ENCODE measurements at places on chromosomes 4 and X.

DNA sequence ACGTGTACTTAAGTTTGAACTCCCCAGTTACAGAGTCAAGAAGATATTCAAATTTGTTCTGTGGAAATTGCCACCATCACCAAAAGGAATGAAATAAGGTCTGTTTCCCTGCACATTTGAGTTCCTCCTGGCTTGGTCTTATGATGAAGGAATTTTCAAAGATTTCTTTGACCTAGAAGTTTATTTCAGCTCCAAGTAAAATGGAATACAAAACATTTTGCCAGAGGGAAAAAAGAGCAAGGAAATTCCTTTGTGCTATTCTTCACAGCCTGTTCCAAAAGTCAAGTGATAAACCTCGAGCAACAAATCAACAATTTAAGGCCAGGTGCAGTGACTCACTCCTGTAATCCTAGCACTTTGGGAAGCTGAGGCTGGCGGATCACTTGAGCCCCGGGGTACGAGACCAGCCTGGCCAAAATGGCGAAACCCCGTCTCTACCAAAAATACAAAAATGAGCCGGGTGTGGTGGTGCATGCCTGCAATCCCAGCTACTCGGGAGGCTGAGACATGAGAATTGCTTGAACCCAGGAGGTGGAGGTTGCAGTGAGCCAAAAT is 3.4 kb downstream of the NKRF start:
- DNase-seq = no peak

GRCh38 chrX:95071621-95072020 is 1397.6 kb downstream of the FAM133A start:
- no peak for DNase-seq

GRCh38 chr4:18880871-18881270 is 859.3 kb upstream of the LCORL start:
- DNase-seq = no peak

GRCh38 chr4:152334931-152335330 is 201.0 kb downstream of the FBXW7 start:
- DNase-seq = no peak

- DNase-seq = no peak
Observed at GRCh38 chr4:142452161-142452855, 393.8 kb downstream of the INPP4B start.

DNA sequence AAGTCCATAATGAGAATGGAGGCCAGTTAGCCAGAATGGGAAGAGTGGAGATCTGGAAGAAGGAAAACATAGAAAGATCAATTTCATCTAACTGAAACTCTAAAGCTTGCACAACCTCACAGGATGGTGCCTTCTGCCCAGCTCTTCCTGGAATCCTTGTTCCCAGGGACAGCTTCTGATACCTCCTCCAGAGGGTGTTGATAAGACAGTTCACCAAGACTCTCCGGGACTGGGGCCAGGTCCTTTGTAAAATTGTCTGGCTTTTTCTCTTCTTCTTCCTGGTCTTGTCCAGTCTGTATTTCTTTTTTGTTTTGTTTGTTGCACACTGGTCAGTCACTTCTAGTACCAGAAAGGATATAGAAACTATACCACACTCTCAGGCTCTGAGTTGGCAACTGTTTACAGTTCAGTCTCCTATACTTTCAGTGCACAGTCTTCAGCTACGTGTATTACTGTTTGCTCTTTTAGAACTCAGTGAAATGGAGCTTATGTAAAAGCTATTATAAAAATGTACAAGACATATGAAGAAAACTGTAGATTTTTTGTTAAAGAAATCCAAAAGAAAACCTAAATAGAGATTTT is 142.8 kb upstream of the RPL34 start:
- no peak for DNase-seq

- peak; percentile 66 for DNase-seq
Observed at GRCh38 chr4:112312610-112313239, 15.6 kb downstream of the ALPK1 start.

Measured in GM13977 (cell line).